ENCODE measurements at places on chromosomes 5 and 9.

GRCh38 chr5:148309746-148310145 lies 2.5 kb upstream of the SPINK7 start:
- DNase-seq, result no peak

- DNase-seq, result no peak
Measured at GRCh38 chr5:108467563-108467962, 85.7 kb upstream of the FBXL17 start.

- no peak for DNase-seq
Measured at GRCh38 chr9:129309041-129309430, 131.0 kb upstream of the IER5L start.

DNA sequence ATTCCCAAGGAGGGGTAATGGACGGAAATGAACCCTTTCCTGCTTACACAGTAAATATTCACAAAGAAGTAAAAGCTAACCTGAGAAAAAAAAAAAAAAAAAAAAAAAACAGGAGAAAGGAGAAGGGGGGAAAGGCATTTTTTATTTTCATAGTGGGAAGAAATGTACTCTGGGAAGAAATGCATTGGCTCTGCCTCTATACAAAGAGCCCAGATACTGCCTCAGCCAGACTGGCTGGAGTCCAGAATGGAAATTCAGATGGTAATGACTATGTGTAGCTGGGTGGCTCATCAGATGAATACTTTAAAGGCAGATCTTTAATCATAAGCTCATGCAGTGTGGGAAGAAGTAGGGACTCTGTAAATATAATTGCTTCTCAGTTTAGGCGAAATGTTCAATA lies 124.9 kb upstream of the ZNF608 start:
- DNase-seq, result no peak

- DNase-seq, result no peak
Measured at GRCh38 chr5:56480078-56480704, 247.1 kb upstream of the ANKRD55 start.

GRCh38 chr5:172059661-172060100 lies 53.2 kb upstream of the FBXW11 start:
- no peak for DNase-seq

GRCh38 chr9:93290495-93291434 lies 106.8 kb downstream of the WNK2 start:
- no peak for DNase-seq

DNA sequence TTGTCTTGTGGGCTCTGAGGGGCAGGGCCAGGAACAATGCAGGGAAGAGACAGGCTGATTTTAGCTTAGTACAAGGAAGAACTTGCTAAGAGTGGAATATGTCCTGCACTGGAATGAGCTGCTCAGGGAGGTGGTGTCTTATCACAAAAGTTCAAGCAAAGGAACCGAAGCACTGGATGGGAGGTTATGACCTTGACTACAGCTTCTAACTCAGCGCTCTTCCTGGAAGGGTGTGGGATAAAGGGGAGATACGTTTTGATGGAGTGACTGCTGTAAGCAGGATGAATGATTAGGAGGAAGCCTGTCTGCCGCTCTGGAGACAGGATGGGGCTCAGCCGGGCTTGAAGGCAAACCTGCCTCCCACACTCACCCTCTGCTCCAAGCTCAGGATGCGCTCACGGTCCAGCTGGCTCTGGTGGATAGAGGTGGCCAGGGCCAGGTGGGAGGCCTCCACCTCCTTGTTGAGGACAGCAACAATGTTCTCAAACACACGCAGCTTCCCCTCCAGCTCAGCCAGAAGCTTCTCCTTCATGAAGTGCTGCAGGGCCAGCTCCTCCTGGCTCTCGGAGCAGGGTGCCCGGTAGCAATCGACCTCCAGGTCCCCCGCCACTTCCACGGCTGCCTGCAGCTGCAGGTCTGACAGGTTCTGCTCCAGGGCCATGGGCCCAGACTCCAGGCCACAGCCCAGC lies 13.5 kb downstream of the TRAF1 start:
- DNase-seq, result no peak

- no peak for DNase-seq
Measured at GRCh38 chr9:90140131-90140818, 502.3 kb downstream of the DIRAS2 start.

DNA sequence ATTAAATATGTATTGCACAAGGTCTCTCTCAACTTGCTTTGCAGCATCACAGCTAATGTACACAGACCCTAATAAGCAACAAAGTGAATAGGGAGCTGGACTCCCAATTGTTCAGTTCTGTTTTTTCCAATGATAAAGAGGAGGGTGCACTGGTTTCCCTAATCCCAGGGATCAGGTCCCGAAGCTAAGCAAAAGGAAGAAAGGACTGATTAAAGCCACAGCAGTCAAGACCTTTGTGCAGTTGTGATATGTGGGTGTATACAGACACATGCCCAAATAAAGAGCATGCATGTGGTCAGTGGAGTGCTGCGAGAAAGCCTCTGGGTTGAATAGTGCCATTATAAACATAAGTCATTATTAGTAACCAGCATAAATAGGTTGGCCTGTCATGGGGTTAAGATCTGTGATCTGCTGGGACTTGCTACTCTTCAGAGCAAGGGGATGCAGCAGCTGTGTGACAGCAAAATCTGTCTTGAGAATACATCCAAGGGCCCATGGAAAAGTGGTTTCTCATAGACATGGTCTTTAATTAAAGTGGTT lies 1863.1 kb upstream of the WWC1 start:
- DNase-seq, result no peak

DNA sequence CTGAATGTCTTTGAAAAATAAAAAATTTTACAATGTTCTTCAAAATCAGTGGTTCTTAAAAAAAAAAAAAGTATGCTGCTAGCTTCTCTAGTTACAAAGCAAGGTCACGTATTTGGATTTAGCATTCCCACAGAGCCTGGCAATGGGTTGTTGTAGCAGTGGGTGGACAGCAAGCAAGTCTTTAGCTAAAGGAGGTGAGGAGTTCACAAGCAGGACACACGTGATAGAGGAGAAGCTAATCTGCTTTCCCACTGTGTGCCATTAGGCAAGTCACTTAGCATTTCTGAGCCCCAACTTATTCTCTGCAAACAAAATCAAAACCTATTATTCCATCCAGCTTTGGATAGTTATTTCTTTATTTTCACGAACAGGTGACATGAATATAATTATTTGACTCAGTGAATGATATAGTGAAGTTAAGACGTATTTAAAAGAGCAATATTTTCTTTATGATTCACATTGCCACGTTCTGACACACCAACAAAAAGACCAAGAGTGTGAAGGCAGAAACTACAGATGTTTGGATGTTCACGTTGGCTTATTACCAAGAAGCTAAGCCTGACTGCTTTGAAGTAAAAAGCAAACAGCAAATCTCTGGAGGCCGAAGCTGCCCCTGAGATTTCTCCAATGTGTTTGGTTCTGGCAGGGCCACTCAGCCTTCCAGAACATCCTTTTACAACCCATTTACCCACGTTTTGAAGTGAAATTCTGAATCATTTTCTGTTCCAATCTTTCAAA lies 612.1 kb upstream of the CDH6 start:
- DNase-seq, result no peak

DNA sequence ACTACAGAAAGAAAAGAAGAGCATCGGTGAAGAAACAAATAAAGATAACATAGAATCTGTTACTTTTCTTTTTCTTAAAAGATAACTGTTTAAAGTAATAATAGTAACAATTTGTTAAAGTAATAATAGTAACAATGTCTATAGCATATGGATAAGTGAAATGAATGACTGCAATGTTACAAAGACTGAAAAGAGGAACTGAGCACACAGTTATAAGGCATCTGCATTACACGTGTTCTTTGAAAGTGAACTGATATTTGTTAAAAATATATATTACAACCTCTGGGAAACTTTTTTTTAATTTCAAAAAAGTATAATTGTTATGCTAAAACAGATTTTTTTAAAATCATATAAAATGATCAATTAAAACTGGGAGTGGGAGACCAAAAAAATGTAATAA lies 88.4 kb upstream of the FST start:
- no peak for DNase-seq

- no peak for DNase-seq
Measured at GRCh38 chr5:143083006-143083405, 312.8 kb downstream of the ARHGAP26 start.

DNA sequence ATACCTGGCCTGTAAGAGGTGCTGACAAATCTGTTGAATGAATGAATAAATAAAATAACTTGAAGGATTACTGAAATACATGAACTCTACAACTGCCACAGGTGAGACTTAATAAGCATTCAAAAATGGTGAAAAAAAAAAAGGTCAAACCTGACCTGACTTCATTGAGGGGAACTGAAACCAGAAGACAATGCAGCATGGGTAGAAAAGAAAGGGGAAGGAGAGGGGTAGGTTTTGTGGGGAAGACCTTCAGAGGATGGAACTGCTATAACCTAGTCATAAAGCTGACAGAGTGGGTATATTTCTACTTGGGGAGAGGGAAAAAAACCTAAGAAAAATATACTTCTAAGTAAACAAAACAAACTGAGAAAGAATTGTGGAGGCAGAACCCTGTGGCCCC lies 56.6 kb downstream of the RASEF start:
- DNase-seq, result no peak

DNA sequence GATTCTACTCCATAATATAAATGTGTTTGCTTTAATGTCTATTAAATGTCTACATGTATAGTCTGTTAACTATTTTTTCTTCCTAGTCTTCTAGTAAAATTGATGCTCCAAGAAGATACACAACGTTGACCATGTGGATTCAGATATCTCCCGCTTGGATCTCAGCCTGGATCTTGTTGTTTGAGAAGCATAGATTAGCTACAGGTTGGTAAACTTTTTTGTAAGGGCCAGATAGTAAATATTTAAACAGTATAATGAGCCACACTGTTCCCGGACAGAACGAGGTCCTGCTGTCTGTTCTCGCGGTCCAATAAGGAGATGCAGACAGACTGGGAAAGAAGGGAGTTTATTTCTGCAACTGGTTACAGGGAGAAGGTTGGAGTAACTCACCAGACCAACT lies 86.2 kb upstream of the IL12B start:
- DNase-seq, result no peak

- no peak for DNase-seq
Measured at GRCh38 chr5:1222621-1223277, 2.4 kb upstream of the SLC6A18 start.

DNA sequence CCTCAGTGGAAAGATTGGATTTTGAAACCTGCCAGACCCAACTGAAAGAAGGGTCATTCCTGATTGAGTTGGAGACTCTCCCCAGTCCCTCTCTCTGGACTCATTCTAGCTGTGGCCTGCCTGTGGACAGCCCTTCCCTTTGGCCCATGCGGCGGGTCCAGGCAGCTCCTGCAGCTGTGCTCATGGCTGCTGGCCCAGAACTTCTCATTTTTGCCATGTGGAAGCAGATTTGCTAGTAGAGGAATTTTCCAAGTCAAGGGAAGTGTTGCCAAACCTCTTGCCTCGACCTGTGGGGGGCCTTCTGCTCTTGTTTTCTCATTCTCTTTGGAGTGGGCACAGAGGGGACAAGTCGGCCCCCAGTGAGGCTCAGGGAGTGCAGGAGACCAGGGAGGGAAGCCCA lies 89.2 kb downstream of the ANKRD33B start:
- no peak for DNase-seq

DNA sequence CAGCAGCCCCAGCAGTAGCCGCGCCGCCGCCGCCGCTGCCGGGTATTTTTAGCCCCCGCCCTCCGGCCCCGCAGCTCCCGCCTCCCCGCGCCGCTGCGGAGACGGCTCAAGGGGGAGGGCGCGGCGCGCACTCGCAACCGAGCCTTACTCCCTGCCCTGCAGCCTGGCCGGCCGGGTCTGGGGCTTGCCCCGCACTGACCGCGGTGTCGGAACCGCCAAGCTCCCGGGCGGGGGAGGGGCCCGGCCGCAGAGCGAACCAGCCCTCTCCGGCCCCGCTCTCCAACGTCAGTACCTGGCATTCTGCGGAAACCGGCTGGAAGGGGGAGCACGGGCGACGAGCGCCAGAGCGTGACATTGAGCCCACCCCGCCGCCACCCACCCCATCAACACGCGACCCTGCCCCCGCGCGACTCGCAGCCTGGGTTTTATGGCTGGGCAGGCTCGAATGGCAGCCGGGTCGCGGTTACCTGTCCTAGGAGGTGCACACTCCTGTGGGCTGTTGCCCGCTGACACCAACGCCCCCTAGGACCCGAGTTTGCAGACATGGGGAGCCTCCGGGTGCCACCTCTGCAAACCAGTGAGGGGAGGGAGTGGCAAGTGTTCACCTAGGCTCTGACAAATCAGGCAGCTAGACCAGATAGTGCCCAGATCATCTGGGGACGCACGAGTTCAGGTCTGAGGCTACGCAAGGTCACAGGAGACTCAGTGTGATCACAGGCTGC lies at the start of gene ACSL6:
Gene ACSL6, minus strand, starts transcription at position 37 of the 722 bp plus-strand sequence. CDS start 105 bp downstream, outside the sequence.
- DNase-seq, result no peak

- DNase-seq, result no peak
Measured at GRCh38 chr5:53820119-53820801, 259.8 kb downstream of the NDUFS4 start.

DNA sequence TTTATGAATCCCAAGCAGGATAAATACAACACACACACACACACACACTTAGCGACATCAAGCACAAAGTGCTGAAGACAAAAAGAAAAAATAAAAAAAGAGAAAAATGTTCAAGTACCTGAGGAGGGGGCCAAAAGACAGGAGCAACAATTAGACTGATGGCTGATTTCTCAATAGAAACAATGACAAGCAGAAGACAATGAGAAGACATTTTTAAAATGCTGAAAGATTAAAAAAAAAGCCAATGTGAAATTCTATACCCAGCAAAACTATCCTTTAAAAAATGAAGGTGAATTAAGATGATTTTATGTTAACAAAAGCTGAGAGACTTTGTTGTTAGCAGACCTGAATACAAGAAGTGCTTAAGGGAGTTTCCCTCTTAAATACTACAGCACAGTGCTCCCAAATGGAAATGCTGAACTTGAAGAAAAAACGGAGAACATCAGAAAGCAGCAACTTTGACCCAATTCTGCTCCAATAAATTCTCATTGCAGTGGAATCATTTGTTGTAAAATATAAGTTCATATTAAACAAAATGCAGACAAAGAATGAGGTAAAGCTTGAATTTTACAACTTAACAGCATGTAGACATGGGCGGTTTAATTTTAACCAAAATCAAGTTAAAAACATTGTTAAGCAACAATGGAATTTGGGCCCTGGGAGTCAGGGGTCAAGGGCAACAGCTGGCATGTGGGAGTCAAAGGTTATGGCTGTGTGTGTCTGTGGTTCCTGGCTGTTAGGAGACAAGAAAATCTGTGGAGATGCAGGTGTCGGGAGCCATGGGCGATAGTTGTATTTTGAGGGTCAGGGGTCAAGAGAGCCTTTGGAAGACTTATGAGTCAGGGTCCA lies 776 bp upstream of the RANBP17 start:
- no peak for DNase-seq

DNA sequence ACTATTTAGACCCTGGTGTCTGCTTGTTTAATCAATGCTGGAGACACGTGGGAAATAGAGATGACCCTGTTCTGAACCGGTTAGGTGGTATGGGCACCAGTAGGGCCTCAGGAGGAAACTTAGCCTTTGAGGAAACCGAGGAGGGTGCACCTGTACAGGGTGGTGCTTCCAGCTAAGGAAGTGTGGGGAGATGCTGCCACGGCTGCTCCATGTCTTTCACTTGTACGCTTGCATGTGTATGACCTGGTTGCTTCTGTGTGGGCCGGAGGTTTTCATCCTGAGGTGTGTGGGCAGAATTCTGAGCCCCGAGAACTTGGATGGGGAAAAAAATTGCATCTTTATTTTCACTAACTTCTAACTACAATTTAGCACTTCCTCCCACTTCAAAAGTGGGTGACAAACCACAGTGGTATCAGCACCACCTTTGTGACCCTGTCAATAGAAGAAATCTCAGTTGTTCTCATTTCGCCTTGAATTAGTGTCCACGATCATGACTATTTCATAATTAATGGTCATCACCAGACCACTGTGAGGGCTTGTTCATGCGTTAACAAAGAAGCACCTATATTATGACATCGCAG lies 99.8 kb upstream of the SPATA31C2 start:
- DNase-seq, result no peak

- DNase-seq, result no peak
Measured at GRCh38 chr5:159763562-159763961, 152.7 kb upstream of the ADRA1B start.
